Ovary (tissue), 10 donors: ENCODE measurements at places on chromosomes 16 and 17.

GRCh38 chr17:44867841-44868240, 20.2 kb downstream of the HIGD1B start:
- no peak overlapping the region for H3K4me3 ChIP-seq
- no peak for DNase-seq
- H3K4me1 ChIP-seq: no peaks in the 10 kb centered on the region
- H3K27ac ChIP-seq: no peak overlapping the region

- H3K27ac ChIP-seq: no peak overlapping the region
- DNase-seq: no peak
- peaks cover 8% of the 10 kb centered on the region for H3K4me1 ChIP-seq
- no peaks in the 10 kb centered on the region for H3K36me3 ChIP-seq
These were observed 19.2 kb downstream of the DCUN1D3 start for GRCh38 chr16:20880867-20881502.

- no peak overlapping the region for H3K4me3 ChIP-seq
- no peaks in the 10 kb centered on the region for H3K4me1 ChIP-seq
- no peaks in the 10 kb centered on the region for H3K27me3 ChIP-seq
- H3K27ac ChIP-seq: no peak overlapping the region
- no peaks in the 10 kb centered on the region for H3K36me3 ChIP-seq
These were observed 627.4 kb downstream of the KCNJ2 start for GRCh38 chr17:70796757-70797156.

DNA sequence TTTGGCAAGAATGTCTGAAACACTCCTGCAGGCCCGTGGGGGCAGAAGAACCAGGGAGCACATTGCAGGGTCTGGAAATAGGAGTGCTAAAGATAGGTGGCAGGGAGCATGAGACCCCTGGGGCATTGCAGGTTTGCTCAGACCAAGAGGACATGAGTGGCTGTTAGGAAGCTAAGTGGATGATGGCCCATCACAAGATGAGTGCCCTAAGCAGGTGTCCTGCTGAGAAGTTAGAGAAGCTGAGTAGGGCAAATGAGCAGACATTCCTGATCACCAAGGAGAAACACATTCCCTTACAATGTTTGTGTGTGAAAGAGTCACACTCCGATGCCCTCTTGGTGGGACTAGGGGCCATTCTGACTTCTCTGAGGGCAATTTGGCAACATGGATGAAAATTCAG, 9.9 kb downstream of the MLYCD start:
- H3K36me3 ChIP-seq: peaks cover 2% of the 10 kb centered on the region
- no peak overlapping the region for H3K27ac ChIP-seq
- DNase-seq: no peak
- H3K4me3 ChIP-seq: no peak overlapping the region
- peaks cover 7% of the 10 kb centered on the region for H3K4me1 ChIP-seq

DNA sequence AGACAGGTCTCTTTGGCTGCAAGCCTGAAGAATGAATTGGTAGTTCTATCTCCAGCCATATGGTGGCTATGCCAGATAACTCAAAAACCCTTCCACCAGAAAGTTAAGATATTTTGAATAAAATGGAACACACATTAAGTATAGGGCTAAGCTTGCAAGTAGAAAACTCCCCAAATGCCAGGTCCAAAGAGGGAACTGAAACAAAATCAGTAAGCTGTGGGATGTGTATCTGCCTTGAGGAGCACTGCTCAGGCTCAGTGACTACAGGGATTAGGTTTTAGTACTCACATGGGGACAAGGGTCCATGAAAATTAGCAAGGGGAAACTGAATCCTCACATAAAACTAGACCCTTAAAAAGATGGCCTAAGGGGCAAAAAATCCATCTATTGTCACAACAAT, 115.7 kb upstream of the PMFBP1 start:
- no peak overlapping the region for H3K27ac ChIP-seq
- no peak for DNase-seq
- H3K27me3 ChIP-seq: no peaks in the 10 kb centered on the region
- no peak overlapping the region for H3K4me3 ChIP-seq
- H3K4me1 ChIP-seq: no peaks in the 10 kb centered on the region

DNA sequence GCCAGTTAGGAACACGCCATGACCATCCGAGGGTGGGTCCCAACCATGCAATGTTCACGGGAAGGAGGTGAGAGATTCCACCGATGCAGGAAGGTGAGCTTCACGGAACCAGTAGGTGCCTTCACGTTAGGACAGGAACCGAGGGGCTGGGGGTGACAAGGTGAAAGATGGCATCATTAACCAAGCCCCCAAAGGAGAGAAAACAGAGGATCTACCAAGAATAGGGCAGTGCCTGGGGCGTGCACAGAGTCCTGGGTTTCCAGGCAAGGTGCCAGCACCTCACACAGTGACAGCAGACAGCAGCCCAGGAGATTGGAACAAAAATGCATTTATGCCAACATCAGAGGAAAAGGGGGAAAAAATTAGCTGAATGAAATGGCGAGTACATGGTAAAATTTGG, 137.9 kb downstream of the GSG1L start:
- no peaks in the 10 kb centered on the region for H3K36me3 ChIP-seq
- H3K27me3 ChIP-seq: no peaks in the 10 kb centered on the region
- no peaks in the 10 kb centered on the region for H3K4me1 ChIP-seq
- no peak overlapping the region for H3K4me3 ChIP-seq
